ENCODE measurements at places on chromosomes 4 and X.

GRCh38 chr4:5773271-5773555 is 62.2 kb downstream of the EVC start:
- no peak for DNase-seq

DNA sequence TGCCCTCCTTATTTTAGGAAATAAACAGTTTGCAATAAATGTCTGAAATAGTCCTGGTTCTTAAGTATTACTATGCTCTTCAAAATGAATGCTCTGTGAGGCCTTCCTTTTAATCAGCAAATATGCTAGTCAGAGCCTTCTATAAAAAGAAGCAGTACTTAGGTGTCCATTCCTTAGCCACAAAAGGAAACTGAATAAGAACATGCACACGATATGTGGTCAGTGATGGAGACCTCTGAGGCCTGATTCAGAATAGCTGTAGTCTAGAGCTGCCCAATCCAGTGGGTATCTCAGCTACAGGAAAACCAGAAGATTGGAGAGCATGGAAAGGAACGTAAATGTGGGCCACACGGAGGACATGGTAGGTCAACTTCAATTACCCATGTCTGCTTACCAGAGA is 141.8 kb downstream of the RASL11B start:
- DNase-seq: no peak

- DNase-seq: no peak
Measured at GRCh38 chr4:151788021-151788420, 27.2 kb upstream of the GATB start.

GRCh38 chr4:21410372-21410771 is 538.2 kb downstream of the KCNIP4 start:
- no peak for DNase-seq

DNA sequence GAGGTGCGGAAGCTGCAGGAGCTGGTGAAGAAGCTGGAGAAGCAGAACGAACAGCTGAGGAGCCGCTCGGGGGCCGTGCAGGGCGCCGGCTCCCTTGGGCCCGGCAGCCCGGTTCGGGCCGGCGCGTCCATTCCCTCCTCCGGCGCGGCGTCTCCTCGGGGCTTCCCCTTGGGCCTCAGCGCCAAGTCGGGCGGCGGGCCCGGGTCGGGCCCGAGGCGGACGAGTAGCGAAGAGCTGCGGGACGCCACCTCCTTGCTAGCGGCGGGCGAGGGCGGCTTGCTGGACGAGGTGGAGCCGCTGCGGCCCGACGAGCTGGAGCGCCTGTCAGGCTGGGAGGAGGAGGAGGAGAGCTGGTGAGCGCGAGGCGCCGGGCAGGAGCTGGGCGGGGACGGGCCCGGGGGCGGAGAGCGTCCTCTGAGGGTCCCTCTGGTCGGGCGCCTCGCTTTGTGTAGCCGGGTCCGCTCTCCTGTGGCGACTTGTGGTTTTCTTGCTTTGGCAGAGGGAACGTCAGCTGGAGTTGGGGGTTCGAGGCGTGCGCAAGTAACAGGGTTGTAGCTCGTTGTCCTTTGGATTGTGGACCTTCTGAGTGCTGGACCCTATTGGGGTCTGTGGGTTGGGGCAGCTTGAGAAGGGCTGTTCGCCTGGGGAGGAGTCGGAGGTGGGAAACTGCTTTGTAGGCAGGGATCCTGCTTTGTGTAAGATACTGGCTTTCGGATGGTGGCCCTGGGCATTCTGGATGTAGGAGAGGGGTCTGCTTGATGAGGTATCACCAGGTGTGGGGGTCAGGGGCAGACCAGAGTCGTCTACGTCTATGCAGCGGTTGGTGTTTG is 662 bp downstream of the SLAIN2 start:
- DNase-seq: no peak

DNA sequence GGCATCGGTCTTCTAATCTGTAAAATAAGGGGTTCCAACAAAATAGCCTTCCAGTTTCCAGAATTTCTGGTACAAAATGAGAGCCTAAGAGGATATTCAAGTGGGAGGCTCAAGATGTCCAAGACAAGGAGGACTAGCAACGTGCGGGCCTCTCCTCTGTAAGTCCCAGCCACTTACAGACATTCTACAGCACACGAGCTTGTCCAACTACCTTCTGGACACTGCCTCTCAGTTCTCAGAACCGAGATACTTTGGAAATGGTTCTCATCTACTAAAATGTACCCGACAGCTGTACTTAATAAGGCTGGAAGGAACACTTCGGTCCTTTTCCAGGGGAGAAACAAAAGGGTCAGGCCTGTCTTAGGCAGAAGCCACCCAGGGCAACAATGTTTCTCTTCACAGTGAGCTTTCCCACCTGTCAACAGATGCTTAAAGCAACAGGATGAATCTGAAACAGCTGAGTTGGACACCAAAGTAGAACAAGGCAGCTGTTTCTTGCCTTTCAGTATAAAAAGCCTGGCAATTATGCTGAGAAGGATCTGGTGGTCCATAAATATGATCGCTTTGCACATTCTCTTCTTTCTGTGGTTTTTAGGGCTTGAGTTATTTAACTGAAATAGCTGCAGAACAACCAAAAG is 127.0 kb downstream of the HS6ST2 start:
- no peak for DNase-seq
